Activated CD4-positive, alpha-beta T cell treated with anti-CD3 and anti-CD28 coated beads, Interleukin-10, Interleukin-2, amounts not matched to agents 100 ng/mL and 50 ng/mL, durations not matched to agents 16 hours and 8 hours (primary cell): ENCODE measurements at places on chromosomes 5 and 9.

GRCh38 chr9:13804532-13804931, 509.4 kb downstream of the NFIB start:
- DNase-seq = no peak

DNA sequence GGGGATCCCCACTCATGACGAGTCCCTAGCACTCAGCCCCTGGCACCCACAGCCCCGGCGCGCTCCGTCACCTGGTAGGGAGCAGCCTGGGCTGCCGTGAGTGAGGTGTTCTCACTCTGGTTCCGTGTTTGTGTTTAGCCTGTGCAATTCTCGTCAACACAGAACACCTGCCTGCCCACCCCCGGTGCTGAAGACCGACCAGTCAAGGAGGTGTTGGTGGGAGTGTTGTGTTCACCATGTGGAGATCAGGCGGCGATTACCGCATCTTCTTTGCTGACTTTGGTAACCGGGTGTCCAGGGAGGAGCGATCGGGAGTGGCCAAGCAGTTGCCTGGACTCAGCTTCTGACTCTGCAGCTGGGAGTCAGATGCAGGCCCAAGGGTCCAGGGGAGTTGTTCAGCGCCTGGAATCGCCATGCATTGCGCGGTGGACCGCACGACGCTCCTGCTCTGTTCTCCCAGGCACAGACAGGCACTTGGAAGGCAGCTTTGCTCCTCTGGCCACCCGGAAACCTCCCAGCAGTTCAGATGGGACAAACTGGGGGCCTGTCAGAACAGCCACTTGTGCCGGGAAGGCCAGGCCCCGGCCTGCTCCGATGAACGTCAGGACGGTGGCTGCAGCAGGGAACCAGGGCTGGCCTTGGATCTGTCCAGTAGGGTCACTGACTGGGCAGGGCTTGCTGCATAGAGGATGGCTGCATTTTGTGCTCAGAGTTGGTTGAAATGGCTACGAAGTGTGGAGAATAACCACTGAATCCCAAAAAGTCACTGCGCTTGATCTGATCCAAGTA, 28.2 kb downstream of the EXOC3 start:
- DNase-seq = no peak

- DNase-seq = no peak
Measured at GRCh38 chr9:91833878-91834255, 116.2 kb downstream of the ROR2 start.

GRCh38 chr5:5979761-5980537, 398.4 kb downstream of the MED10 start:
- no peak for DNase-seq

GRCh38 chr5:5246736-5247135, 106.6 kb downstream of the ADAMTS16 start:
- no peak for DNase-seq

DNA sequence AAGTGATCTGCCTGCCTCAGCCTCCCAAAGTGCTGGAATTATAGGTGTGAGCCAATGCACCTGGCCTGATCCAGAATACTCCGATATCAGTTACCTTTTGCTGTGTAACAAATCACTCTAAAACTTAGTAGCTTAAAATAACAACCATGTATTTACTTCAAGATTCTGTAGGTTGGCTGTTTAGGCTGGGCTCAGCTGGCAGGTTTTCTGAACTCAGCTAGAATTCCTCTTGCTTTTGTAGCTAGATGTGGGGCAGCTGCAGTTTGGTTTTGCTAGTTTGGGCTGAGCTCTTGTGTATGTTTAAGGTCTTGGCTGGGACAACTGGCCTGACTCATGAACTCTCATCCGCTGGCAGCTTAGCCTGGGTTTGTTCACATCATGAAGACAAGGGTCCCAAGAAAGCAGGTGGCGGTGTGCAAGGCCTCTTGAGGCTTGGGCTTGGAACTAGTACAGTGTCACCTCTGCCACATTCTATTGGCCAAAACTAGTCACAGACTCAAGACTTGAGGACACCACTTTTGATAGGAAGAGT, 138.3 kb upstream of the SHB start:
- DNase-seq = no peak
